ENCODE measurements at places on chromosomes 11 and 22. TPM values are rescaled to one million over a fixed set of nuclear protein-coding genes. Genes with fewer than 3 reads are reported as not detected.
A peak's percentile ranks its signal among the peaks of the same experiment; 100 is the strongest.

DNA sequence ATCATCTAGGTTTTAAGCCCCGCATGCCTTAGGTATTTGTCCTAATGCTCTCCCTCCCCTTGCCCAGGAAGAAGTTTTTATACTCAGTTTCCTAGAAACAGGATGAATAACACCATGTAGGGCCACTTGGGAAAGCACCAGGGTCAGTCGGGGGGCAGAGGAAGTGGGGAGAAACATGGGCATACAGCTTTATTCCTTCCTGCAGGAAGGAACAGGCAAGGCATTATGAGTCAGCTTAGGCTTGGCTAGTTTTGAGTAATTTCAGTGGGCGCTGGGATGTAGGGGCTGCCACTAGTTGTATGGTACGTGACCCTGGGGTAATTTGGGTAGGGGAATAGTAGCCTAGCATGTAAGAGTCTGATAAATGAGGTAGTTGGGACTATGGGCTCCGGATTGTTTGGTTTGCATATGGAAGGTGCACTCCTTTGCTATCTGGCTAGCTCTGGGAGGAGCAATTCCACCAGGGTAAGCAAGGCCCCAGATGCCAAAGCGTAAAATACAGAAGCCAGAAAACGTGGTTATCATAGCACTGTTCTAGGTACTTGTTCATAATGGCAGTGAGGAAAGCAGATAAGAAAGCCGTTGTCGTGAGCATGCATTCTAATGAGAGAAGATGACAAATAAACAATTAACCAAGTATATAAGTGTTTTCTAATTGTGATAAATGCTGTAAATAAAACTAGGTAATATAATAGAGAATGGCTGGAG lies 24.8 kb downstream of the ACER3 start:
- H3K27ac ChIP-seq, result no peak overlapping the region
- no peak overlapping the region for H3K4me3 ChIP-seq
- no peaks in the 10 kb centered on the region for H3K27me3 ChIP-seq
- no peak for DNase-seq

KRTAP5-7 gene
- 0.22 TPM for total RNA-seq

- no peak overlapping the region for H3K4me3 ChIP-seq
- H3K4me1 ChIP-seq, result peaks cover 6% of the 10 kb centered on the region
- DNase-seq, result no peak
- H3K27ac ChIP-seq, result no peak overlapping the region
These were observed 137.5 kb upstream of the HSD17B12 start for GRCh38 chr11:43542750-43543712.

CD6 gene
- total RNA-seq, result 0.55 TPM

GRCh38 chr11:17876827-17877226 lies 136.0 kb downstream of the SERGEF start:
- DNase-seq, result no peak
- no peaks in the 10 kb centered on the region for H3K4me1 ChIP-seq
- H3K4me3 ChIP-seq, result no peak overlapping the region
- H3K27ac ChIP-seq, result no peak overlapping the region
- H3K36me3 ChIP-seq, result no peaks in the 10 kb centered on the region

ISX gene
- total RNA-seq, result not detected

GRCh38 chr11:119784421-119784820 lies 55.4 kb upstream of the NECTIN1 start:
- DNase-seq, result no peak
- H3K4me3 ChIP-seq, result no peak overlapping the region
- H3K36me3 ChIP-seq, result no peaks in the 10 kb centered on the region
- no peaks in the 10 kb centered on the region for H3K27me3 ChIP-seq

KCNK7 gene
- 4.0 TPM for total RNA-seq

SYT9 gene
- total RNA-seq, result 0.48 TPM

ETS1 gene
- 39.6 TPM for total RNA-seq

DNA sequence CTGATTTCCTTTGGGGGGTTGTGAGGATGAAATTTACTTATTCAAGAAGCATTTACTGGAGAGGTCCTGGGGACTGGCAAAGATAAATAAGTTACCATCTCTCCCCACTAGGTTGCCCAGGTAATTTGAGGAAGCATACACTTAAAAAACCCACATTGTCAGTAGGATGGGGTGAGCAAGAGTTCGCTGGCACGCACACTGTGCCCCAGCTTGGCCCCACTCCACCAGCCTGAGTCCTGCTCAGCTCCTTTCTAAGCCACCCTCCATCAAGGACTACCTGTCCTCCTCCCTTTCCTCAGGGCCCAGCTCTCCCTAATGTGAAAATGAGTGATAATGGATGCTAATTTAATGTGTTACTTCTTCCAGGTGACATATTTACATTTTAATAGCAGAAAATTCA lies 216.5 kb upstream of the PLET1 start:
- DNase-seq, result no peak
- H3K27me3 ChIP-seq, result no peaks in the 10 kb centered on the region
- no peak overlapping the region for H3K4me3 ChIP-seq
- H3K36me3 ChIP-seq, result no peaks in the 10 kb centered on the region
- H3K4me1 ChIP-seq, result no peaks in the 10 kb centered on the region

- H3K27ac ChIP-seq, result peak overlapping the region; percentile 91
- no peaks in the 10 kb centered on the region for H3K36me3 ChIP-seq
- H3K4me3 ChIP-seq, result no peak overlapping the region
- H3K4me1 ChIP-seq, result peaks cover 11% of the 10 kb centered on the region
- DNase-seq, result peak; percentile 33
- H3K27me3 ChIP-seq, result no peaks in the 10 kb centered on the region
These were observed 204.4 kb upstream of the SORL1-AS1 start for GRCh38 chr11:121657146-121657545.

- no peak overlapping the region for H3K4me3 ChIP-seq
- no peak overlapping the region for H3K27ac ChIP-seq
- H3K27me3 ChIP-seq, result no peaks in the 10 kb centered on the region
- no peaks in the 10 kb centered on the region for H3K36me3 ChIP-seq
- no peak for DNase-seq
- H3K4me1 ChIP-seq, result no peaks in the 10 kb centered on the region
These were observed 30.4 kb downstream of the CYP2R1 start for GRCh38 chr11:14861680-14862079.

Data from ovary (tissue), 10 donors.